ENCODE measurements at places on chromosomes 1 and 21.

DNA sequence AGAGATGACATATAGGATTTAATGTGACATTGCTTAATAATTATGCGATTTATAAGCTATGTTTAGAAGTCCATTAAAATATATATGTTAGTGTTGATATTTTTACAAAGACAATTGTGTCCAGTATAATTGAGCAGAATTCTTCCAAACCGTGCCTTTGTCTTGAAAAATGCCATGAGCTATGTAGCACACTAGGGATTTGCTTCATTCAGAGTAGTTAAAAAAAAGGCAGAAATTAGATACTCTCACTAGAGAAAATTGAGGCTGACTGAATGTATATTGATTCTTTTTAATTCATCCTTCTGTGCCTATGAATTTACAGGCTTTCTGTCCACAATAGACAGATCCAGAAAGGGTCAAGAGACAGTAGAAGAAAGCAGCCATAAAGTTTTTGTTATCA, 429.0 kb downstream of the NEGR1 start:
- no peak for DNase-seq

GRCh38 chr1:8055973-8056372, 29.9 kb upstream of the ERRFI1 start:
- no peak for DNase-seq

- no peak for DNase-seq
These were observed 50.4 kb upstream of the KIAA1614 start for GRCh38 chr1:180862305-180862704.

- no peak for DNase-seq
These were observed 1.2 kb upstream of the LPGAT1 start for GRCh38 chr1:211831558-211832323.

- DNase-seq: no peak
These were observed 7.0 kb upstream of the IL6R start for GRCh38 chr1:154398141-154398540.

DNA sequence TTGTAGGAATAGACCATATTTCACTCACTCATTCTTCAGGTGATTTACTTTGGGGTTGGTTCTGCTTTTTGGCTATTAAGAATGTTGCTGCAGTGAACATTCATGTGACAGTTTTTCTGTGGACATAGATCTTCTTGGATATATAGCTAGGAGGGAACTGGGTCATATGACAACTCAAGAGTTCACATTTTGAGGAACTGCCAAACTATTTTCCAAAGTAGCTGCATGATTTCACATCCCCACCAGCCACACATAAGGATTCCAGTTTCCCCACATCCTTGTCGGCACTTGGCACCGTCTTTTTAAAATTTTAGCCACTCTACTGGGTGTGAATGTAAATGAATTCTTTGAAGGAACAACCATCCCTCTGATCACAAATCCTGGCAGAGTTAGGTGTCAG, 126.0 kb downstream of the PRDM2 start:
- DNase-seq: no peak

- no peak for DNase-seq
These were observed 8.3 kb downstream of the DISP3 start for GRCh38 chr1:11487196-11487751.

DNA sequence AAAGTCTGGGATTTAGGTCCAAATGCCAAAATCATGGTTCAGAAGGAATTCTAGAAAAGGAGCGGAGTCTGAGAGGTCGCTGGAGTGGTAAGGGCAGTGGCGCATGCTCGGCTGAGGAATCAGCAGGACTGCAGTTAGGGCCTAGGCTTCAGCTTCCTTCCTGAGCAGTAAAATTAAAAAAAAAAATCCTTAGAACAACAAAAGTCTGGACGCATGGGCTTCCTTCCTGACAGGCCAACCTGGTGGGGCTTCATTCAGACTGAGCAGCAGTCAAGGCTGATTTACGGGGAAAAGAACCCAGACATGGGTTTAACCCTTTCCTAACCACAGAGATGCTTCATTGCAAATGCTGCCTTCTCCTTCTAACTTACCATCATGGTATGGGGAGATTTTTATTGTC, 17.1 kb downstream of the RNF220 start:
- no peak for DNase-seq

DNA sequence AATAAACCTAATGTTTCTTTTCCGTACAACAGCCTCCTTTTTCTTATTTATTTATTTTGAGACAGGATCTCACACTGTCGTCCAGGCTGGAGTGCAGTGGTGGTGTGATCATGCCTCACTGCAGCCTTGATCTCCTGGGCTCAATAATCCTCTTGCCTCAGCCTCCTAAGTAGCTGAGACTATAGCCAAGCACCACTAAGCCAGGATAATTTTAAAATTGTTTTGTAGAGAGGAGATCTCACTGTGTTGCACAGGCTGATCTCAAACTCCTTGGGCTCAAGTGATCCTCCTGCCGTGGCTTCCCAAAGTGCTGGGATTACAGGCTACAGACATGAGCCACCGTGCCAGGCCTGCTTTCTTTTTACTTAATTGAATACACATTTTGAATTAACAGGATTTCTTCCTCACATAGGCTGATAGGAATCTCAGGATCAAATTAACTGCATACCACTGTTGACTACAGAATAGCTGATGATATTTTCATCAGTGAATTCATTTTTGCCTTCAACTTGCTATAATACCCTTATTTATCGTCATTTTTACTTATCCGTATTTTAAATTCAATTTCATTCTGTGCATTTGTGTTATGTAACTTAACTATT, 2010.5 kb downstream of the NCAM2 start:
- no peak for DNase-seq

- DNase-seq: no peak
These were observed 13.2 kb downstream of the LAX1 start for GRCh38 chr1:203778146-203778545.

- DNase-seq: no peak
These were observed 154.7 kb downstream of the CACNA1E start for GRCh38 chr1:181637998-181638397.

DNA sequence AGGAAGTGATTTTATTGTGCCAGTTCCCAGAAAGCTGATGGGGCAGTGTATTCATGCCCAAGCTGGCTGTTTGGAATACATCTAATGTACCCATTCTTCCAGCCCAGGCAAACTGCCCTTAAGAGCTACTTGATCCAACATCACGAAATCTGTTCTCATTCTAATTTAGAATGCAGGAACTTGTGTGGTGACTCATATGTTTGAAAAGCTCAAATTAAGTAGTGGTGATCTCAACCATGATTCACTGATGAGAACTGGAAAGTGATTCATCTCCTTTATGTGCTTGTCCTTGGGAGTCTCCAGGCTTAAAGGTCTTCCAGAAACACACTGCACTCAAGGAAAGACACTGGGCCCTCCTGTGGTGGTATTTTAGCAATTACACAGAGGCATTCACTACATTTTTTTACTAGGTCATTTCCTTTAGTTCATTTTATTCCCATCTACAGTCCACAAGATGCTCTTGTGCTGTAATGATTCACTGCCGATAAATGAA, 65.4 kb downstream of the RPE65 start:
- no peak for DNase-seq

- DNase-seq: no peak
These were observed 202.9 kb upstream of the ESRRG start for GRCh38 chr1:216925962-216926625.

DNA sequence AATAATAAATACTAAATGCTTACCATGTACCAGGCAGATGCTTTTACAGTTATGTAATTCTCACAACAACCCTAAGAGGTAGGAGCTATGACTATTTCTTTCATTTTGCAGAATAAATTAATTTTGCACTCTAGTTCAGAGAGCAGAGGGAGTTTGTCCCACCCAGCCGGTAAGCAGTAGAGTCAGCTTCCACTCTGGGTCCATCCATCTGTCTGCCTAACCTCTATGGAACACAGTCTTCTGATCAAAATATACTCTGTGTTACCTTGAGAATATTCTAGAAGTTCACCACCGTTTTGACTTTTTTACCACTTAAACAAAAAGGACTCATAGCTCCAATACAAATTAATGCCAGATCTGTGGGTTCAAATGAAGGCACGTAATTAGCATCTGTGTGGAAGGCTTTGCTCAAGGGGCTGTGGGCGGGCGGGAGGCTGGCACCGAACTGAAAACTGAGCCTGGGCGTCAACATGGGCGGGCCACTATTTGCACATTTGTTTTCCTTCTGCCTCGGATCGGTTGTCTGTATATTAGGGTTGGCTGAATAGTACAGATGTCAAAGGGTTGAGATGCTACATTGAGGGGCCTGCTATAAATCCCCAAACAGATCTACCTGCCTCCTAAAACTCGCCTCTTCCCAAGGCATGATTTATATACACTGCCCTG, 33.1 kb upstream of the LMO4 start:
- no peak for DNase-seq

DNA sequence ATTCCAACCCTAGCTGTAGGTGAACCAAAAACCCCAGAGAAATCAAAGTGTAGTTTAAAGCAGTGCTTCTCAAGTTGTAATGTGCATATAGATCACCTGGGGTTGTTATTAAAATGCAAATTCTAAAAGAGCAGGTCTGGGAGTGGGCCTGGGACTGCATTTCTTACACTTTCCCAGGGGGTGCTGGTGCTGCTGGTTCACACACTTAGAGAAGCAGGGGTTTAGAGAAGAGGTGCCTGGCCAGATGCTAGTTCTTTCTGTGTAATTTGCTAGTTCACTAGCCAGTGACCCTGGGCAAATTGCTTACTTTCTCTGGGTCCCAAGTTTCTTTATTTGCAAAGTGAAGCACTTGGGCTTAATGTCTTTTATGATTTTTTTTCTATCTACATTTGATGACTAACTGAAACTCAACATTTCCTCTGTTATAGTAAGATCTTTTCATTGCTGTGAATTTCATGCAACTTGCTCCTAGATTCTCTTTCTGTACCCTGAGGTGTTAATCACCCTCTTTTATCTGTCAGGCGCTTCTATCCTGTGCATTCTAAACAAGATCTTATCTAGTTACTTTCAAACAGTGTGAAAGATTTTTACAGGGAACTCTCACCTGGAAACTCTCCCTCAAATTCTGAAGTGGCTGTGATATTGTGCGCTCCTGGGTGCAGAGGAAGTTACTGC, 141.9 kb upstream of the UBE2U start:
- no peak for DNase-seq

DNA sequence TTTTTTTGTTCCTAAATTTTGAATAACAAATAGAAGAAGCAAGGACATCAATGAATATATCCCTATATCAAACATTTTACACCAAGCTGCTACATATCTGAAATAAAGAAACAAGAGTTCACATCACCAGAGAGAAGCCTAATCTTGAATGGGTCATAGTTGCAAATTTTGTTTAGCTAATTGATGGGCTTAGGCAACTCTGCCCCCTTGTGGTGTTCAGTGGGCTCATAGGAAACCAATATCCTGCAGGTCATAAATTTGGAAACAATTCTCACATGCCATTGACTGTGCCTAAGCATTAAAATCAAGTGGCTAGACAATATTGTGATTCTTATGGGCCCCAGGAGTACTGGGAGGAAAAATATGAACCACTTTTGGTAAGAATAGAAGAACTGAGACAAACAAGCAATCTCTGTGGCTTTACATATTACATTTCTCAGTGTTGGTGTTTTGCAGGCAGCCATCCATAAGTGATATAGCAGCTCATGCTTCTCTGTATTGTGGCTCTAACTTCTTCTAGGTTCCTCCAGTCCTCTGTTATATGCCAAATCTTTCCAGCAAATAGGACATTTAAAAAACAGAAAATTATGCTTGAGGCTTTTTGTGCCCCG, 1262.8 kb upstream of the PRMT6 start:
- no peak for DNase-seq

DNA sequence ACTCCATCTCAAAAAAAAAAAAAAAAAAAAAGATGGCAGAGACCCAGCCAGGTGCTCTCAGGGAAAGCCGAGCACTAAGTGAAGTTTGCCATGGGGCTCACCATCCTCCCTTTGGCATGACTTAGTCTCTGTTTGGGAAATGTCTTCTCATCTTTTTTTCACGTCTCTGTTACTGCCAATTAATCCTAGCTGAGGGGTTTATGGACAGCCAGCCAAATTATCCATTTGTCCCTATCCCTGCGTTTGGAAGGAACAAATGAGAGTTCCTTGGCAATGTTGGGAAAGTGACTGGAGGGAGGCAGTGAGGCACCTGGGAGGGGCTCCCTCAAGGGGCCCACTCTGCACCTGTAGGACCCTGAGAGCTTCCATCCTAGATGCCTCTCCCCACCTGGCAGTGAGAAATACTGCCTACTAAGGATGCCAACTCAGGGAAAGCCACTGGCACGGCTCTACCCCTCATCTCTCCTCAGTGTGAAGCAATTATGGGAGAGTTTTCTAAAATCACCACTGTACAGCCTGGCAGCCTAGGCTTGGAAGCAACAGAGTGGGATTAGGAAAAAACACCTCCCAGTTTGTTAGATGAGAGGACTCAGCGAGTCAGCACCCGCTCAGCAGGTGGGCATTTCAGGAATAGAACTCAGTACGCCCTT, 19.8 kb upstream of the SLC2A7 start:
- DNase-seq: no peak

DNA sequence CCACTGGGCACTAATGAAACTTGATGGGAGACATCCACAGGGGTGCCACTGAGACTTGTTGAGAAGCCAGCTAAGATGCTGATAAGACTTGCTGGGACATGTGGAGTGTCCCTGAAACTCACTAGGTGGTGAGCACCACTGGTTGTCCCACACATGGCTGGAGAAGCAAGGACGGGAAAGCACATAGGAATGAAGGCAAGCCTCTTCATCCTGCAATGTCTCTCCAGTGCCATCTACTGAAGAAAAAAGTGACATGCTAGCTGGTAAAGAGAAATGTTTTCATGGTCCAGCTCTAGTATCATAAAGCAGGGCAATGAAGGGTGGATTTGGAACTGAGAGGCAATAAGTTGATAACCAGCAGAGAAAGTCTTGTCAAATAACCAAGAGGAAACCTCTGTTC, 283.0 kb downstream of the PAPPA2 start:
- DNase-seq: no peak

All from stimulated activated CD8-positive, alpha-beta memory T cell treated with anti-CD3 and anti-CD28 coated beads, Interleukin-2, amount 100 ng/mL, for 1 hour (primary cell).